Activated T-cell treated with anti-CD3 and anti-CD28 coated beads for 4 hours (primary cell): ENCODE measurements at places on chromosomes 7 and 10.

GRCh38 chr7:120171406-120171805 is 101.6 kb upstream of the KCND2 start:
- no peak for DNase-seq

DNA sequence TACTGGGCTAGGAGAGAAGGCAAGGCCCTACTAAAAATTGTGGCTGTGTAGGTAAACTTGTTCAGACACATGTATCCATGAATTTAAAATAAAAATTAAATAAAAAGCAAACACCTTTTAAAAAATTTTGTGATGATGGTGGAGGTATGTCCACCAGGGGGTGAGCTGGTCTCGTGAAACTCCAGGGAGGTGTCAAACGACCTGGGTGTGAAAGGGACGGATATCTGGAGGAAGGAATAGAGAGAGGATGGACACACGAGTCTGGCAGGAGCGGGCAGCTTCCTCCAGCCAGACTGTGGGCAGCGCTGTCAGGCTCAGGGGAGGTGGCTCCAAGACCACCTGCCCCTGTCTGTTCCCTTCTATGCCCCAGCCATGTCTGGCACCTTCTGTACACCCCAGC is 34.8 kb upstream of the DMBT1 start:
- no peak for DNase-seq

GRCh38 chr10:89355394-89355931 is 22.4 kb upstream of the IFIT1B start:
- DNase-seq = no peak

DNA sequence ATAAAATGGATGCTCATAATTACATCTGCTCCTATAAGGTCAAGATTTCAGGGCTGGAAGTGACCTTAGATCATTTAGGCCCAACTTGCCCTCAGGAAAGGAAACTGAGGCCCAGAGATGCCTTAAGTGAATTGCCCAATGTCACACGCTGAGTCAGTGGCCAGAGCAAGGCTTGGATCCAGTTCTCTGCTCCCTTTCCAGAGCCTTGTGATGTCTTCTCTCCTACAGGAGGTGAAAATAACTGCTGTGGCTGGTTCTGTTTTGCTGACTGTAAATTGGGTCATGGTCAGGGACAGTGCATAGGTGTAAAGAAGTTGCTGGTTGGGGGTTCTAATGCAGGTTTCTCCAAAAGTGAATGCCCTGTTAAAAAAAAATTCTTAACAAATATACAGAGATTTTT is 91.3 kb downstream of the TCF7L2 start:
- no peak for DNase-seq

DNA sequence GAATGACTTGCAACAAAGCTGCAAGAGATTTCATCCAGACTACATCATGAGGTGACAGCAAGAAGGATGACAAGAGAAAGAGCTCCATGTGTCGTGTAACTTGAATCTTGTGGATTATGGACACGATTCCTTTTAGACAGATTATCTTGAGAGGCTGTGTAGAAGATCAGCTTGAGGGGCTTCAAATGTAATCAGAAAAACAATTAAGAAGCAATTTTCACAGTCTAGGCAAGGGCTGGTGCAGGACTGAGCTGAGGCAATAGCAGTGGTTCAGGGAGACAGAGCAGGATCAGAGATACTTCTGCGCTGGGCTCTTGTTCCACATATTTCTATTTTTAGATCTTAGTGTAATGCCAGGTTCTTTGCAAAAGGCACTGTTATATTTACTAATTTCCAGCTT is 253.0 kb upstream of the COBL start:
- DNase-seq = no peak

DNA sequence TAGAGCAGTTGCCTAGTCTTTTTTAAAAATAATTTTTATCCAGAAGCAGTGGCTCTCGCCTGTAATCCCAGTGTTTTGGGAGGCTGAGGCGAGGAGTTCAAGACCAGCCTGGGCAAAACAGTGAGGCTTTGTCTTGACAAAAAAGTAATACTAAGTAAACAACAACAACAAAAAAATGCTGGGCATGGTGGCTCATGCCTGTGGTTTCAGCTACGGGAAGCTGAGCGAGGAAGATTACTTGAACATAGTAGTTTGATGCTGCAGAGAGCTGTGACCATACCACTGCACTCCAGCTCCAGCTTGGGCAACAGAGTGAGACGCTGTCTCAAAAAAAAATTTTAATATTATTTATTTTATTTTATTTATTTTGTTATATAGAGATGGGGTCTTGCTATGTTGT is 31.3 kb upstream of the TPST1 start:
- no peak for DNase-seq

DNA sequence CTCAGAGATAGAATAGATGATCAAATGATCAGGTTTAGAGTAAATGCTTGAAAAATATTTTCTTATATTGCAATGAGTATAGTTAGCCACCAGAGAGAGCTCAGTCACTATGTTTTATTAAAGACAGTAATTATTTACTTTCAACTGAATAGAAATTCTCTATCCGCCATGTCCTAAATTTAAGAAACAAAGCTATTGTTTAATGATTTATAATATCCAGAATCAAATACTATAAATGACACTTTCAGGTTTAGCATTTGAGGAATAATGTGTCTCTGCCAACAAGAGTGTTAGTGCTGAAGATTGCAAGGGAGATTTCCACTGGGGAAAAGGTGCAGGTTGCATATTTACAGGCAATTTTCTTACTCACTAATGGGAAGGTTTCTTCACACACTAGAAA is 184.7 kb downstream of the DGKB start:
- no peak for DNase-seq

- DNase-seq = no peak
These were observed 31.7 kb upstream of the CDK14 start for GRCh38 chr7:90564455-90564854.
